ENCODE measurements at places on chromosomes 7 and 10. TPM values are rescaled to one million over a fixed set of nuclear protein-coding genes. Genes with fewer than 3 reads are reported as not detected.

DNA sequence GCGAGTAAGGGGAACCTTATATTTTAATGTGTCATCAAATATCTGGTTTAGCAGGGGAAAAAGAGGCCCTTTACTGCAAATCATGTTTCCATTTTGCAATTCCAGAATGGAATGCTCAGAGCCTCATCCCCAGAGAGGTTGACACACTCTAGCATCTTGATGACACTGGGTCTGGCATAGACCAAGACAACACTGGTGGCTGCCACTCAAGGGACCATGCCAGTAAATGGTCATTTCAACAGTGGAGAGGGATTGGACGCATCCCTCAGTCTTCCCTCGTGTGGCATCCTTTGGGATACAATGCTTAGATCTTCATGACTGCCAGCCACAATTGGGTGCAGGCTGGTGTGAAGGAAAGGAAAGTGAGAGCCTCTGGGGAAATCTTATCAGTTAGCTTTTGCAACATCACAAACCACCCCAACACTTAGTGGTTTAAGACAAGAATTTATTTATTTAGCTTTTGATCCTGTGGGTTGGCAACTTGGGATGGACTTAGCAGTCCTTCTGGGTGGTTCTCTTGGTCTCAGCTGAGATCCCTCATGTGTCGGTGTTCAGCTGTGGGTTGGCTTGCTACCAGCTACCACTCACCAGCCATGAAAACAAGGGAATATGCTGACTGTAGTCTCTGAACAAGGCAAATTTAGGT is 21.6 kb downstream of the TACC2 start:
- no peaks in the 10 kb centered on the region for H3K36me3 ChIP-seq
- no peaks in the 10 kb centered on the region for H3K4me1 ChIP-seq
- H3K4me3 ChIP-seq: no peak overlapping the region
- DNase-seq: no peak
- peaks cover 7% of the 10 kb centered on the region for H3K27me3 ChIP-seq

DNA sequence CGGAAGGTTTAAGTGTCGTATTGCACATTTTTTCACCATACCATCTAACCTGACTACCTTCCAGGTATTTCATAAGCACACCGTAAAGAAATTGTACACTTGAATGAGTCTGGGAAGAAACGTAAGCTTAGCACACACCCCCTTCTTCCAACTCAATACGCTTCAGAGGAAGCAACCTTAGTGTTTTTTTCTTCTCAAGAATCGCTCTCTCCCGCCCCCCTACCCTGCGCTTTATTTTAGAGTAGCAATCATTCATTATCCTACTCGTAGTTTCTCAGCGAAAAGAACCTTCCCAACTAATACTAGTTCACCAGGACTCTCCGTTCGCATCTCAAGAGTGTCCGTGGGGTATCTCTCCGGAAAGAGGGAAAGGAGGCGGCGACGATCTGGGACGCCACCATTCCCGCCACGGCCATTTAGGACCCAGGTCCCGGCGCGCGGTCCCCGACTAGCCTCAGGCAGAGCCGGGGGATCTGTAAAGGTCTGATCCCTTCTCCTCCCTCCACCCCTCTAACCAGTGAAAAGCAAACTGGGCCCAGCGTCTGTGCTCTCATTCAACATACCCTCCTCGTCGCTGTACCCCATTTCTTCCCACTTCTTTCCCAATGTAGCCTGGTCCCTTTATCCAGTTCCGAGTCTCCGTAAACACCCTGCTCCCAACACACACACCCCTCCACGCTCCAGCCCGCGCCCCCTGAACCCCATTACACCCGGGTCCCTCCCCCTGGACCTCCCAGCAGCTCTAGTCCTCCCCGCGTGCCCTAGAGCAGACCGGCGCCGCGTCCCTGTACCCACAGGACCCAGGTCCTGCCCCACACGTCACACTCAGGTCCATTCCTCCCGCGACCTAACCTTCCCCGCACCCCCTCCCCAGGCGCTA is 16.0 kb downstream of the MYOZ1 start:
- H3K4me1 ChIP-seq: peaks cover 24% of the 10 kb centered on the region
- H3K27ac ChIP-seq: peak overlapping the region; percentile 98
- no peaks in the 10 kb centered on the region for H3K27me3 ChIP-seq
- peak overlapping the region; percentile 99 for H3K4me3 ChIP-seq

- no peaks in the 10 kb centered on the region for H3K36me3 ChIP-seq
- DNase-seq: no peak
- peak overlapping the region; percentile 79 for H3K4me3 ChIP-seq
- no peaks in the 10 kb centered on the region for H3K27me3 ChIP-seq
- peak overlapping the region; percentile 81 for H3K27ac ChIP-seq
These were observed 21.6 kb downstream of the NT5C3A start for GRCh38 chr7:33040803-33041516.

NRAP gene
- not detected for total RNA-seq

DNA sequence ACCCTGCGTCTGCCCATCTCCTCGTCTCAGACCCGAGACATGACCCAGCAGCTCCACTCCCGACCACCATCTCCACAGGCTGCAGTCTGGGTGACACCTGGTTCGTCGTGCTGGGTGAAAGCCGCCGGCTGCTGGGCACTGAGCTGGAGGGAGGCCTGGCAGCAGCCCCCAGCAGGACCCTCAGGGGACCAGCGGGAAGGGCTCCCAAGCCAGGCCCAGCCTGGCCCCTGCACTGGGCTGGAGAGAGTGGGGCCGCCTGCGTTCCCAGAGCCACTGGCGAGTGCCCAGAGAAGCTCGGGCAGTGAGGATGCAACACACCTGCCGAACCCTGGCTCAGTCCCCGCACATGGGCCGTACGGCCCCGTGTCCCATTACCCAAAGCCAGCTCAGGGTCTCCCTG is 21.3 kb downstream of the CFAP46 start:
- H3K36me3 ChIP-seq: no peaks in the 10 kb centered on the region
- peaks cover 10% of the 10 kb centered on the region for H3K4me1 ChIP-seq
- no peak overlapping the region for H3K4me3 ChIP-seq
- no peak overlapping the region for H3K27ac ChIP-seq

DNA sequence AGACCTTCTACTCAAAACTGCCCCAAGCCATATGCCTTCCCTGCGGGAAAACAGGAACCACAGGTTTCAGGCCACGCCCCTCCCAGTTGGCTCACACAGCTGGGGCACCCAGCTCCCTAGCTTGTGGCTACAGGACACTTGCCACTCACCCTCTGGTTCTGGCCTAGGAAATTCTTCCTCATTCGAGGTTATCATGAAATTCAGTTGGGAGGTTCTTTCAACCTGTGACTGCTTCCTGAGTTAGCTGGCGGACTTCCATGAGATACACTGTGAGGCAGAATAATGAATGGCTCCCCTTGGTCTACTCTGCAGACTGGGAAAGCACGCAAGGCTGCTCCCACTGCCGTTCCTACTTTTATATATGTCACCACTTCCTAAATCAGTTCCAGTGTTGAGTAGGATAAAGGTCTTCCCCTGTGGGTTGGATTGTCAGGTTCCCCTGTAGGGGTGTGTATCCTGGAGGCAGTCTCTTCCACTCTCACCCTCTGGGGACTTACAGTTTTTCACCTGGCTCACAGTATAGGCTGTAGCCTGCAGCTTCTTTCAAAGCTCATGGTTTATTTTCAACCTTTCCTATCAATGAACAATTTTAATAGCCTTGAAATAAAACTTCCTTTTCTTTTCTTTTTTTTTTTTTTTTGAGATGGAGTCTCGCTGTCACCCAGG is 37.0 kb downstream of the GPR22 start:
- H3K27me3 ChIP-seq: no peaks in the 10 kb centered on the region
- H3K4me3 ChIP-seq: no peak overlapping the region
- DNase-seq: no peak
- no peak overlapping the region for H3K27ac ChIP-seq
- no peaks in the 10 kb centered on the region for H3K4me1 ChIP-seq
- peaks cover 14% of the 10 kb centered on the region for H3K36me3 ChIP-seq
